ENCODE measurements at places on chromosomes 12 and 14. TPM values are rescaled to one million over a fixed set of nuclear protein-coding genes. Genes with fewer than 3 reads are reported as not detected.

Gene CSAD
- total RNA-seq, result 10.0 TPM

Gene B3GNT4
- total RNA-seq, result 1.4 TPM

Gene DDX55
- total RNA-seq, result 35.1 TPM

Gene CRY1
- total RNA-seq, result 25.1 TPM

Gene SERPINA6
- total RNA-seq, result not detected

Gene CIDEB
- not detected for total RNA-seq

Gene SIX4
- total RNA-seq, result 38.9 TPM

Gene RNASE7
- total RNA-seq, result not detected

Gene SAMD15
- 0.99 TPM for total RNA-seq

Gene LDHB
- 1,781 TPM for total RNA-seq

- H3K4me3 ChIP-seq, result no peak overlapping the region
- H3K27ac ChIP-seq, result no peak overlapping the region
- no peak for DNase-seq
- H3K4me1 ChIP-seq, result no peaks in the 10 kb centered on the region
- H3K36me3 ChIP-seq, result peaks cover 9% of the 10 kb centered on the region
These were observed 33.7 kb downstream of the PARP2 start for GRCh38 chr14:20377171-20377570.

- peaks cover 24% of the 10 kb centered on the region for H3K36me3 ChIP-seq
- DNase-seq, result no peak
- H3K27ac ChIP-seq, result no peak overlapping the region
- H3K4me3 ChIP-seq, result no peak overlapping the region
- no peaks in the 10 kb centered on the region for H3K27me3 ChIP-seq
These were observed 69.5 kb upstream of the GNPNAT1 start for GRCh38 chr14:52860910-52861309.

GRCh38 chr12:99154216-99154982 lies 493.2 kb upstream of the GARIN6 start:
- H3K4me3 ChIP-seq, result peak overlapping the region; percentile 36
- H3K27ac ChIP-seq, result no peak overlapping the region
- DNase-seq, result peak; percentile 49
- H3K4me1 ChIP-seq, result peaks cover 6% of the 10 kb centered on the region
- no peaks in the 10 kb centered on the region for H3K27me3 ChIP-seq

DNA sequence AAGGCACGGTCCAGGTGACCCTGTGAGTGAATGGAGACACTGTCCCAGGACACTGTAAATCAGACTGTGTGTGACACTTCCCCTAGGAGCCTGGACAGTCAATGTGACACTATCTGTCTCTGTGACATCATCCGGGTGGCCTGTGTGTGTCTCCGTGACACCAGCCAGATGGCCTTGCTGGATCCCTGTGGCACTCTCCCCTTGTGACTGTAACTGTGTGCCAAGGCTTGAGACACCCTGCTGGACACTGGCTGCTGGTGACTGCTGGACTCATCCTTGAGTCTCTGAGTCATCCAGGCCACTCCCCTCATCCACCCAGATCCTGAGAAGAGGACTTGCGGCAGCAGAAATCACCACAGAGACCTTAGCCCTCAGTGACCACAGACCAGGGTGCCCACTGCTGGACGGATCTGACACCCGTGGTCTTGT lies 51.6 kb downstream of the MVK start:
- no peaks in the 10 kb centered on the region for H3K27me3 ChIP-seq
- H3K36me3 ChIP-seq, result no peaks in the 10 kb centered on the region
- H3K4me3 ChIP-seq, result no peak overlapping the region
- no peaks in the 10 kb centered on the region for H3K4me1 ChIP-seq

GRCh38 chr12:14454098-14454907 lies 88.8 kb downstream of the ATF7IP start:
- no peak overlapping the region for H3K4me3 ChIP-seq
- H3K27me3 ChIP-seq, result no peaks in the 10 kb centered on the region
- peak; percentile 15 for DNase-seq
- H3K36me3 ChIP-seq, result peaks cover 5% of the 10 kb centered on the region

DNA sequence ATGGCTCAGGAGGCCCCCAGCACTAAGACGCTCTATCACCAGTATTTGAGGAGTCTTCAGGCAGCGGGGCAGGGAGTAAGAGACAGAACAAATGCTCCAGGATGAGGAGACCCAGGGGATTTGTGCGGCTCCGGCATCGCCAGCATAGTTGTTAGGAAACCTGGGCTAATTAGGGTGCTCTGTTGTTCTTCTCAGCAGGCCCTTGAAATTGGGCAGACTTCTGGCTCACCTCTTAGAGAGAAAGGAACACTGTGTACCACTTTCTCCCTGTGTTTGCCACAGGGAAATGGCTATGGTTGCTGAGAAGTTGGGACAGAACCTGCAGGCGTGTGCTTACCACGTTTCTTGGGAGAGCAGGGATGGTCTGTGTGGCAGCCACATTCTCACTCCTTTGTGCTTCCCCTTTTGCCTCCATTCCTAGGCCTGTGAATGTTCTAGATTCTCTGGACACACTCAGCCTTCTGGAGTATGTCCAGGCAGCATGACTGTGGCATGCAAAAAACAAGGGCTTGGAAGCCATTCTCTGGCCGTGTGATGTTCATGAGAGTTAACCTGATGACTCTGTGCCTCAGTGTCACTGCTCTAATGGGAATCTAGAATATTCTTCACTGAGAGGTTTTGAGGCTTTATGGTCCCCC lies 109.0 kb downstream of the CHST11 start:
- no peaks in the 10 kb centered on the region for H3K36me3 ChIP-seq
- H3K27me3 ChIP-seq, result no peaks in the 10 kb centered on the region
- no peak overlapping the region for H3K4me3 ChIP-seq
- DNase-seq, result no peak

- no peak overlapping the region for H3K4me3 ChIP-seq
- no peaks in the 10 kb centered on the region for H3K36me3 ChIP-seq
- no peak overlapping the region for H3K27ac ChIP-seq
- no peaks in the 10 kb centered on the region for H3K27me3 ChIP-seq
- H3K4me1 ChIP-seq, result no peaks in the 10 kb centered on the region
These were observed 20.4 kb downstream of the YAF2 start for GRCh38 chr12:42217656-42218055.

- H3K27me3 ChIP-seq, result no peaks in the 10 kb centered on the region
- no peak for DNase-seq
- H3K4me1 ChIP-seq, result no peaks in the 10 kb centered on the region
- H3K36me3 ChIP-seq, result no peaks in the 10 kb centered on the region
- no peak overlapping the region for H3K27ac ChIP-seq
These were observed 36.8 kb downstream of the NIN start for GRCh38 chr14:50794068-50794645.

DNA sequence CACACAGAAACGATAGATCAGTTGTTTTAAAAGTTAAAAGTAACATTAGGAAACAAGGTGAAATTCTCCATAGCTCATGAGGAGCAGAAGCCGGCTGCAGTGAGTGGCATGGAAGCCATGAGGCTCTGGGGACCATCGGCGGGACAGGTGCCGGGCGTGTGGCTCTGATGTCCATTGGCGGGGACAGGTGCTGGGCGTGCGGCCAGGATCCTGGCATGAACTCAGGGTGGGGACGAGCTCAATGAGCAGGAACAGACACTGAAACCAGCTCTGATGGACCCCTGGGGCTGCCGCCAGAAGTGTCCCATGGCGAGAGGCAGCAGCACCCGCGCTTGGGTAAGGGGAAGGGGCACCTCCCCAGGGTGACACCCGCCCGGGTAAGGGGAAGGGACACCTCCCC lies 75.1 kb downstream of the NOC4L start:
- no peaks in the 10 kb centered on the region for H3K36me3 ChIP-seq
- H3K27me3 ChIP-seq, result peaks cover 12% of the 10 kb centered on the region
- H3K27ac ChIP-seq, result no peak overlapping the region

- no peaks in the 10 kb centered on the region for H3K27me3 ChIP-seq
- H3K36me3 ChIP-seq, result no peaks in the 10 kb centered on the region
- no peak overlapping the region for H3K27ac ChIP-seq
- DNase-seq, result no peak
- no peak overlapping the region for H3K4me3 ChIP-seq
These were observed 163.1 kb downstream of the CACNA1C start for GRCh38 chr12:2215709-2216560.

- H3K27me3 ChIP-seq, result no peaks in the 10 kb centered on the region
- no peaks in the 10 kb centered on the region for H3K36me3 ChIP-seq
- H3K4me3 ChIP-seq, result no peak overlapping the region
- H3K4me1 ChIP-seq, result peaks cover 6% of the 10 kb centered on the region
- no peak for DNase-seq
These were observed 185.9 kb downstream of the PPM1H start for GRCh38 chr12:62748941-62749468.

- H3K27me3 ChIP-seq, result no peaks in the 10 kb centered on the region
- no peaks in the 10 kb centered on the region for H3K4me1 ChIP-seq
- no peak overlapping the region for H3K27ac ChIP-seq
- no peaks in the 10 kb centered on the region for H3K36me3 ChIP-seq
- DNase-seq, result no peak
These were observed 132.9 kb upstream of the DAAM1 start for GRCh38 chr14:59055439-59056045.

DNA sequence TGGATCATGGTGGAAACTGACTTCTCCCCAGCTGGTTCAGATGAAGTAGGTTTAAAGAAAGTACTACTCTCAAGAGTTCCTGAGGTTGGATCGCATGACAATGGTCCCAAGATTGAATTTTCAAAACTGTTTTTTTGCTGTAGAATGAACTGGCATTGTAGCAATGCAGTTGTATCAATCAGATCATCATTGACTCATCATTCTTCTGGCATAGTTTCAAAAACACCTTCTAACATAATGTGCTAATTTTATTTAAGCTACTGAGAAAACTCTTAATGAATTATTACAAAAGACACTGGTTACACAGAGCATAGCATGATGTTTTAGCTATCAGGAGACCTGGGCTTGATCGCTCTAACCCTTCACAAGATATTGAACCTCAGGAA lies 384.5 kb upstream of the DCN start:
- no peak overlapping the region for H3K4me3 ChIP-seq
- no peaks in the 10 kb centered on the region for H3K36me3 ChIP-seq
- no peaks in the 10 kb centered on the region for H3K27me3 ChIP-seq

DNA sequence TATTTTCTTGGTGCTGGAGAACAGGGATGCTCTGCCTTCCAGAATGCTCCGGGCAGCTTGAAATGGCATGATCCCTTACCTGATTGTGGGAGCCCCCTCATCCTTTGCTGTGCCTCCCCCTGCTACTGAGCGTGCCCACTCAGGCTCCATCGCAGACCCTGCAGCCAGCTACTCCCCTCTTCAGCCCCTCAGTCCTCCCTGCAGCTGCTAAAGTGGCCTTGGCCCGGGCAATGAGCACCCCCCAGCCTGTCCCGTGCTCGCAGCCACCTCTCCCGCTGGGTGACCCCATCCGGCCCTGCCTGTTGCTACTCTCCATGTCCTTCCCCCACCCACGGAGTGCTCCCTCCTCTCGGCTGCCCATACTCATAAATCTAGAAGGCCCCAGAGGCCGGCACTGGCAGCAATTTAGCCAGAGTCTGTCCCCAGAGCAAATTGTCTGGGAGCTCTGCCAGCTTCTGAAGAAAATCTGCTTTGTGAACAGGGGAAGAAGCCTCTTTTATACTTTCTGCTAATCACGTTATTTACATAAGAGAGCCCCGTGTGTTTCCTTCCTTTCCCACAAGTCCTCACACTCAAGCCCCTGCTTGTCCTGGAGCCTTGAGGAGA lies 143.7 kb upstream of the FRMD6 start:
- H3K4me3 ChIP-seq, result no peak overlapping the region
- no peaks in the 10 kb centered on the region for H3K4me1 ChIP-seq
- no peaks in the 10 kb centered on the region for H3K27me3 ChIP-seq
- no peak overlapping the region for H3K27ac ChIP-seq
- DNase-seq, result no peak
- H3K36me3 ChIP-seq, result no peaks in the 10 kb centered on the region

DNA sequence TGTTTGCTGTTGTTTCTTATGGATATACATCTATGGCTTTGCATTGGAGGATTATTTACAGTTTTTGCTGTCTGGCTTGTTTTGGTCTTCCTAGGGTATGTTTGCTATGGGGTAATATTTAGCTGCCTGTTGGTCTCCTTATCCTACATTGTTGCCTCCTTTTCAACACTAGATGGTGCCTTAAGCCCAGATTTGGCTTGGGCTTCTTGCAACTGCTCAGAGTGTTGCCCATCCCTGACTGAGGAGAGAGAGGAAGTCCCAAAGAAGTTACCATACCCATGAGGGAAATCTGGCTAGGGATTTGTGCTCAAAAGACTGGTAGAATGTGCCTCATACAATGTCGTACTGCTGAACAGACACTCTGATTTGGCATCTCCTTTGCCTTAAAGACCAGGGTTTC lies 94.6 kb upstream of the MUCL1 start:
- H3K27me3 ChIP-seq, result no peaks in the 10 kb centered on the region
- peak; percentile 44 for DNase-seq
- H3K4me3 ChIP-seq, result no peak overlapping the region

DNA sequence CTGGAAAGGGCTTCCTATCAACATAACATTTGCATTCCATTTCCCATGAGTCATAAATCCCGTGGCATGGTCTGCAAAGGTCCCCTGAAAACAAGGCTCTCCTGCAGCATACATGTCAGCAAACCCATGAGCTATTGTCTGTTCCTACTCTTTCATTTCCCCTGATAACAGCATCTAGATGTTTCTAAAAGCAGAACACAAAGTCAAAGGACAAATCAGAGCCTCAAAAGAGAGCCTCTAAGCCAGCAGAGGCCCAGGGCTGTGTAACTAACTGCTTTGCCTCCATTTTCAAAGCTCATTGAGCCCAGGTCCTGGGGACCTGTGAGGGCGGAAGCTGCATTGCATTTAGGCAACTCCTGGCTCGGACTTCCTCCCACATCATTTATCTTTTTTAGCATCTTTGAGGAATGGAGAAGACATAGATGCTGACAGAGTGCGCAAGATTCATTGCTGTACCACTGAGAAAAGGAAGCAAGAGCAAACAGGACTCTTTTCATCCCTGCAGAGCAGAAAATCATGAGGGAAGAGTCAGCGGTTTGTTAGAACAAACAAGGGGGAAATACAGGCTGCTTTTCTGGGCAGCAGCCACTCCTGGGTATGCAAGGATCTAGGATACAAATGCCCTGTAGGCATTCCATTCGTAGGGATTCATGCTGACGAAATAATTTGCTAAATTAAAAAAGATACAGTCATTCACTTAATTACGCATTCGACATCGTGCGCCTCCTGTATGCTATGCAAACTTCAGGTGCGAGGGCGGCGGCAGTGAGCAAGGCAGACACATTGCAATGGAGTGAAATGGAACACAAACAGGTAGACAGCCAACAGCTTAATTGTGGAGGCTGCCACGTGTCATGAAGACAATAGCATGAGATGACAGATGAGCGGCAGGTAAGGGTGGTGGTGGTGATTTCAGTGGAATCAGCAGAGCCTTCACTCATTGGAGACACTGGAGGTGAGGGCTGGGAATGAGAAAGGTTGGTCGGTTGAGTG lies 131.0 kb downstream of the TMEM132D start:
- no peak overlapping the region for H3K4me3 ChIP-seq
- no peaks in the 10 kb centered on the region for H3K27me3 ChIP-seq
- no peaks in the 10 kb centered on the region for H3K36me3 ChIP-seq

DNA sequence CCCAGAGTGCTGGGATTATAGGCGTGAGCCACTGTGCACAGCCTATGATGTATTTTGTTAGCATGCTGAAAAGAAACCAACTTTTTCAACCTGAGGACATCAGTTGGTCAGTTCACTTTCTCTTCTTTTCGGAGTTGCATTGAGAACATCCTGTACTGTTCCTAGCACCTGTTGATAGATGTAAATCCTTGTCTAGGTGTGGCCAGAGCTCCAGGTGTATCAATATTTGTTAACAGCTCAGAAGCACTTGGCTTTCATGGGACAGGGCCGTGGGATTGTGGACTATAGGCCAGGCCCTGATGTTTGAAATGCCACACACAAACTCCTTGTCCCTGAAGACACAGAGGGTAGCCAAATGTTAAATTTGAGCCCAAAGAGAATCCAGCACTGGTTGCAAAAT lies 14.9 kb downstream of the HCAR2 start:
- H3K4me3 ChIP-seq, result no peak overlapping the region
- no peak for DNase-seq
- H3K4me1 ChIP-seq, result no peaks in the 10 kb centered on the region
- H3K27me3 ChIP-seq, result no peaks in the 10 kb centered on the region
- no peak overlapping the region for H3K27ac ChIP-seq
- H3K36me3 ChIP-seq, result no peaks in the 10 kb centered on the region
